ENCODE measurements at places on chromosomes 5 and 9.

DNA sequence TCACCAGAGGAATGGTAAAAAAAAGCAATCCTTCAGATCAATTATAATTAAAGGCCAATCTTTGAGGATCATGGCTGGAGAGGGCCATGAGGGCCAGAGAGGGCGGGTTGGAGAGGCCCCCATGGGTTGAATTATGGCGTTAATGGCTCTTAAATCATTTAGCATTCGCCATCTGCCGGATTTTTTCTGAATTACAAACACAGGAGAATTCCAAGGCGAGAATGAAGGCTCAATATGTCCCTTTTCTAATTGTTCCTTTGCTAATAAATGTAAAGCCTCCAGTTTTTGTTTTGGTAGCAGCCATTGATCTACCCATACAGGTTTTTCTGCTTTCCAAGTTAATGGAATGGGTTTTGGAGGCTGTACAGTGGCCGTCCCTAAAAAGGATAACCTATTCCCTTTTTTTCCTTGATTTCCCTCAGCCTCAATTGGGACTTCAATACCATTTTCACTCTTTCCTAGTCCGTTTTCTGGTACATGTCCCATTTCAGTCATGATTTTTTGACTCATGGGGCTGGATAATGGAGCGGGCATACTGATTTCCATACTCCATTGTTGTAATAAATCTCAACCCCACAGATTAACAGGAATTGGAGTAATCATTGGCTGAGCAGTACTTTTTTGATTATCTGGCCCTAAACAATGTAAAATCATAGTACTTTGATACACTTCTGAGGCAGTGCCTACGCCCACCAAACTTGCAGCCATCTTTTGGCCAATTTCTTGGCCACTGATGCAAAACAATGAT lies 6.7 kb upstream of the TMEM141 start:
- DNase-seq, result peak; percentile 49

DNA sequence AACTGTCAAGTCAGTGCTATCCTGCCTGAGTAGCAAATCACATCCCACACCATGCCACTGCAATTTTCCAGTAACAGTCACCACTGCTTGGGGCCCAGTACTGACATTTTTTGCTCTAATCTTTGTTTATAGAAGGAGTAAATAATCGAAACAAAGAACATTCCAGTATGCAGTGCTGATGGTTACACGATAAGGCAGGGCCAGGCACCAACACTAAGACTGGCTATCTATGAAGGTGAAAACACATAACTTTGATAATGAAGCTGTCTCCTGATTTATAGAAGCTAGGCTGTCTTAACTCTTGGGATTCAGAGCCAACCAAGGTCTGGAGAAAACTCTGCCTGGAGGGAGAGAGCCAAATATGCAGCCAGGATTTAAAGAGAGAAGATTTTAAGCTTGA lies 365.3 kb downstream of the BNC2 start:
- DNase-seq, result no peak

GRCh38 chr5:78798673-78799029 lies 150.1 kb upstream of the LHFPL2 start:
- DNase-seq, result no peak

- no peak for DNase-seq
These were observed 524.6 kb downstream of the PDE4D start for GRCh38 chr5:59368951-59369350.

DNA sequence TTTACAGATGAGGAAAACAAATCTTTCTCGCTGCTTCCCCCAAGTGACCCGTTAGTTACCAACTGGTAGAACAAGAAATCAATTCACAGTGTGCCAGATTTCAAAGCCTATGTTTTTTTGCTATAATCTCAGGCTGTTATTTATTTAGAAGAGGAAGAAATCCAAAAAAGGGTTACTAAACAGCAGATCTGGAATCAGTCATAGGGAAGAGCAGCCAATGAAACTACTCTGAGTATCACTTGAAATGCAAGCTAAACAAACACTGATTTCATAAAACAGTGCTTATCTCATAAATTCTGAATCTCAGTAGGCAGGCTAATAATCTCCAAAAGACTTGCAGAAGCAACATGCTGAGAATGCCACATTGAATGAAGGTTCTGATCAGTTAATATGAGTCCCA lies 829.5 kb upstream of the ACO1 start:
- DNase-seq, result no peak

- peak; percentile 38 for DNase-seq
These were observed 30.2 kb downstream of the FOXI1 start for GRCh38 chr5:170135796-170136490.

GRCh38 chr5:122591828-122592227 lies 183.1 kb upstream of the SNX2 start:
- no peak for DNase-seq

Measured in NB4 (cell line).